ENCODE measurements at places on chromosomes 1 and 21. TPM values are rescaled to one million over a fixed set of nuclear protein-coding genes. Genes with fewer than 3 reads are reported as not detected.
A peak's percentile ranks its signal among the peaks of the same experiment; 100 is the strongest.

Gene CYB561D1
- total RNA-seq, result 9.8 TPM

DNA sequence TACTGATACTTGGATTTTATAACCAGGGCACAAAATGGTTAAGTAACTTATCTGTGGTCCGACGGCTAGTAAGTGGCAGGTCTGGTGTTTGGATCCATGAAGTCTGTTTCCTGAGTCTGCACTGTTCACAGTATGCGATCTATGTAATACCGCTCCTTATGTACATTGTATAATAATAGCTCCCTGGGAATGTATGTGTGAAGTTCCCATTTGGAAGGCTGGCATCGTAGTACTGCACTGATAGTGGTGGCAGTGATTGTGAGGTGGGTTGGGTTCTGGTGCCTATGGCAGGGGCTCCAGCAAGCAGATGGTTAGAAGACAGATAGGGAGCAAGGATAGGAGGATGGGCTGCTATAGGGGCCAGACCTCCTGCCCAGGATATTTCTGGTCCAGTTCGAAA is 25.3 kb downstream of the ITSN1 start:
- DNase-seq, result no peak

DNA sequence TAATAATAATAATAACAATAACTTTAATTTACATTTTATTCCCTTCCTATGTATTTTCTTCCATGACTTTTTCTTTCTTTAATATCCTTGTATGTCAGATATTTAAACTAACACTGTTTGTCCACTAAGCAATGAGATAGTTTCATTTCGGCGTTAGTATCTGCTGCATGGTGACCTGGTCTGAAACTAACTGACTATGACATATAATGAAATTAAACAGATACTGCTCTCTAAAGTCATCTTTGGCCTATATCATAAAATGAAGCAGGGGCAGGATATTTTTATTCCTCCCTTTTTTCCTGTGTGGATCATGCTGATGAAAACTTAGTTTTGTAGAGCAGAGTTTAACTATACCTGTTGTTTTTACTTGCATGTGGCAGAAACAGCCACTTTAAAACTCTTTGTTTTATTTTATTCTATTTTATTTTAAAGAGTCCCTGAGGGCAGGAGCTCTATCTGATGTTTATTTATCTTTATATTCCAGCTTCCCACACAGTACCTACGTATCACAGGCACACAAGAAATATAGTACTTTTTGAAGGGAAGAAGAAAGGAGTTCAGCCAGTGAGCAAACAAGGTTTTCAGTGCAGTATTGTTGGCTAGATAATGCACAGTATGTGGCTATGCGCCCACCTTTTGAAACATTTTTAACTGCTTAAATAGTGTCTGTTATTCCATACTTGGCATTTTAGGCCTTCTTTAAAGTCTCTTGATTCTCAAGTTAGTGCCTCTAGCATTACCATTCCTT is 165.6 kb downstream of the PHTF1 start:
- no peak for DNase-seq

DNA sequence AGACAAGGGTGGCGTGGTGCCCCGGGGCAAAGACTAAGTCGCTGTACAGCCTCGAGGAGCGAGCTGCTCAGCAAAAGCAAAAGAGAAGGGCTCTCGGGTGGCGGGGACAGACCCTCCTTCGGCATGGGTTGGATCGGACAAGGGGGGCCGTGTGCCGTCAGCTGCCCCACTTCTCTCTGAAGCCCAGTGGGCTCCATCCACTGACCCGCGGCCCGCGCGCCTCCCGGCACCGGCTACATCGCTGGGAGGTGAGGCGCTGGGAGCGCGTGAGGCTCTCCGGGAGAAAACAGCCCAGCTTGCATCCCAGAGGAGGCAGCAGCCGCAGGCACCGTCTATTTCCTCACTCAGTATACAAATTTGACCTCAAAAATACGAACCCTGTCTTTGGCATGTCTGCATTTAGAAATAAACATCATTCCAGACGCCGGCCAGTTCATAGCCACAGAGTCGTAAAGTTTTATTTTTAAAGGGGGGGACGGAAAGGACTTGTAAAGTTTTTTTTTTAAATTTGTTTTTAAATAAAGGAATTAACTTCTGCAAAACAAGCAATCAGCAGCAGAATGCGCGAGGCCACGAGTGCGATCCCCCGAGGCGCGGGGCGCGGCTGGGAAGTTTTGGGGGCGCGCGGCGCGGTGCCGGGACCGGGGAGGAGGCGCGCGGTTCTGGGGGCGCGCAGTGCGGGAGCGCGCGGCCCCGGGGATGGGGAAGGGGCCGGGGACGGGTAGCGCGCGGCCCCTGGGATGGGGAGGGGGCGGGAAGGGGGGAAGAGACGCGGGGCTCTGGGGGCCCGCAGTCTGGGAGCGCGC is 689 bp upstream of the GPR137B start:
- peak; percentile 52 for DNase-seq

Measured in HFFc6 (cell line).